ENCODE measurements at places on chromosomes 2 and 18.
A peak's percentile ranks its signal among the peaks of the same experiment; 100 is the strongest.

DNA sequence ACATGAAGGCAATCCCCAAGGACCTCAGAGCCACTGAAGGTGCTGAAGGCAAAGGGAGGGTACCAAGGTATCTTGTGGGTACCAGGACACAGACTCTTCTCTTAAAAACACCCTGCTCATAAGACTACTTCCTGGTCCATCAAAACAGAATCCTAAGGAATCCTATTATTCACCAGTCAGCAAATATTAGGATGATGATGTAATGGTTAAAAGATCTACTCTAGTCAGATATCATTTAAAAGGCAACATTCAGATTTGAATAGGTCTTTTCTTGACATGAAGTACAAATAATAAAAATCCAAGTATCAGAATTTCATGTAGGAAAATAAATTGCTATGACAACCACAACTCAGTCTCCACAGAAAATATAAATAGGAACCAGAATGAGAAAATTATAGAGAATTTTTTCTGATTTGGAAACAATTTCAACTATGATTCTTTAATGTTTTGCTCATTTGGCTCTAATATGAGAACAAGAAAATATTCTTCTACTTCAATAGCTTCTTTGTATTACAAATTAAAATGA, 77.8 kb upstream of the ZNF397 start:
- DNase-seq, result no peak

DNA sequence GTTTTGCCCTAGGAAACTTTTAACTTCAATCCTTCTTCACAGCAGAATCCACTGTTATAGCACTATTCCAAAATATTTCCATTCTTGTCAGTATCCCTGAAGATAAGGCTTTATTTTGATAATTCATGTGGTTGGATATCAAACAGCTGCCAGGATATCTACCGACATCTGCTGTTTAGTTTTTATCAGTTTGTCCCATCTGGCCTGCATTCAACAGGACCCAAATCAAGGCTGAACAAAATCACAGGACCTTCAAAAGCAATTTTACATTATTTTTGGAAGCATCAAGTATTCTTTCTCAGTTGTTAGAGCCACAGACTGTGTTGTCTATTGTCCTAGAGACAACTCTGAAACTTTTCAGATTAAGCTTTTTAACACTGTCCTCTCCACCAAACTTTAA, 429.0 kb upstream of the PIK3C3 start:
- no peak for DNase-seq

GRCh38 chr18:58803978-58804377, 60.7 kb upstream of the ZNF532 start:
- no peak for DNase-seq

DNA sequence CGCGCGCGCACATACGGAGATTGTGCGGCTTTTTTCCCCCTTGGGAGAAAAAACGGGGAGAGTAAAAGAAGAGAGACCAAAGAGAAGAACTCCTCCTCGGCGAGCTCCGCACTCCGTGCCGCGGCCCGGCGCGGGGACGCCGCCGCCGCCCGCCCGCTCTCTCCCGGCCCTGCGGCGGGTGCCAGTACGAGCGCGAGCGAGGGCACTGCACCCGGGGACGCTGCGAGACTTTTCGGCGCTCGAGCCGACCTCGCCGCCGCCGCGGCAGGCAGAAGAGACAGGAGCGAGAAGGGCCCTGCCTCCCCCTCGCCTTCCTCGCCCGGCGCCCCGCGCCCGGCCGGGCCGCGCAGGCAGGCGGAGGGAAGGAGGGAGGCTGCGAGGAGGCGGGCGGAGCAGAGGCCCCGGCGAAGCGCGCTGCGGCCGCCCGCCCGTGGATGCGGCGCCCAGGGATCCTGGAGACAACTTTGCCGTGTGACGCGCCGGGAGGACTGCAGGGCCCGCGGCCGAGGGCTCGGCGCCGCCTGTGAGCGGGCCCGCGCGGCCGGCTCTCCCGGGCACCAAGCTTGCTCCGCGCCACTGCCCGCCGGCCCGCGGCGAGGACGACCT, 857 bp upstream of the INHBB start:
- DNase-seq, result no peak

GRCh38 chr2:135169900-135170753, 118.0 kb downstream of the RAB3GAP1 start:
- DNase-seq, result no peak

DNA sequence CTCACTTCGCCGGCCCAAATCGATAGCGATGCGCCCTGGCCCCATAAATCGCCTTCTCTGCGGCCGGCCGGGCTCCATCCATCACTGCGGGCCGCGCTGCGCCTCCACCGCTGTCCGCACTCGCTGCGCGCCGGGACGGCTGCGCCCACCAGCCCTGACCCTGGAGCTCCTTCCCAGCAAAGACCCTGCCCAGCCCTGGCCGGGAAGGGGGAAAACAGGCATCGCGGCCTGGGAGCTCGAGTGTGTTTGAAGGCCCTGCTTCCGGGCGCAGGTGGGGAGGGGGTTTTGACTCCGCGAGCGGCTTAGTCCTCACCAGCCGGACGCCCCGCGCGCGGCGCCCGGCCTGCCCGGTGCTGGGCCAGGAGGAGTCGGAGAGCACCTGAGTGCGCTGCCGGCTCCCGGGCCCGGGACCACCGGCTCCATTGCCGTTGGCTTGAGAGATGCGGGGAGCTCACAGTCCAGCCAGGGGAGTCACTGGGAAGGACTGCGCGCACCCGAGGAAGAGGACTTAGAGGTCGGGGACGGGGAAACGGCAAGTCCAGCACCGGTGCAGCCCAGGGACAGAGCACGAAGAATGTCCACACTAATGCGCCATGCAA, 1.1 kb downstream of the PAX8 start:
- no peak for DNase-seq

DNA sequence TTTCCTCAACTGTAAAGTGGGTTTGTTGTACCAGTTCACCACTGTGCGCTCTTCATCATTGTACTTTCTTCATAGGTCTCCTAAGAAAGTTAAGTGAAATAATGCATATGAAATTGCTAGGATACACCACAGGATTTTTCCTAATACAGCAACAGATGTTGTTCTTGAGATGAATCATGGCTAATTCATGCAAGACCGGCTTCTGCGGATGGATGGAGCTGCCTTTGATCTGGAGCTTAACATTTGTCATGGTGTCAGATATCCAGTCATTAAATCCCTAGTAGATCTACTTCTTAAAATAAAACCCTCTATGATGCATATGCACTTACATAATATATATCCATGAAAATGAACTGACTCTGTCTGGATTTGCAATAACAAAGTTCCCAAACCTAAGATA, 114.1 kb downstream of the COL6A3 start:
- DNase-seq, result no peak

DNA sequence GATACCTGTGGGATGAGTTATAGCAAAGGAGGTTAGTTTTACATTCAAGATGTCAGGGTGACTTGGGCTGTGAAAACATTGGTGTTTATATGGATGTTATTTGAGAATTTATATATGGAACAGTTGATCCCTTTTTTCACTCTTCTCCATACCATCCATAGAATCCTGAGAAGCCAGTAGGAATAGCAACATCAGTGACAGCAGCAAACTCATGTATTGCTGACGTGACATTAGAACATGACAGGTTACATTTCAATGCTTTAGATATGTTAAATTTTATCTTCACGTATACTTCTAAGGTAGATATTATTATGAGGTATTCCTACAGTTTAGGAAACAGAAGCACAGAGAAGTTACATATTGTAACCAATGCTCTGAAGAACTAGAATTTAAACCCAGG, 745.2 kb upstream of the GCFC2 start:
- no peak for DNase-seq

DNA sequence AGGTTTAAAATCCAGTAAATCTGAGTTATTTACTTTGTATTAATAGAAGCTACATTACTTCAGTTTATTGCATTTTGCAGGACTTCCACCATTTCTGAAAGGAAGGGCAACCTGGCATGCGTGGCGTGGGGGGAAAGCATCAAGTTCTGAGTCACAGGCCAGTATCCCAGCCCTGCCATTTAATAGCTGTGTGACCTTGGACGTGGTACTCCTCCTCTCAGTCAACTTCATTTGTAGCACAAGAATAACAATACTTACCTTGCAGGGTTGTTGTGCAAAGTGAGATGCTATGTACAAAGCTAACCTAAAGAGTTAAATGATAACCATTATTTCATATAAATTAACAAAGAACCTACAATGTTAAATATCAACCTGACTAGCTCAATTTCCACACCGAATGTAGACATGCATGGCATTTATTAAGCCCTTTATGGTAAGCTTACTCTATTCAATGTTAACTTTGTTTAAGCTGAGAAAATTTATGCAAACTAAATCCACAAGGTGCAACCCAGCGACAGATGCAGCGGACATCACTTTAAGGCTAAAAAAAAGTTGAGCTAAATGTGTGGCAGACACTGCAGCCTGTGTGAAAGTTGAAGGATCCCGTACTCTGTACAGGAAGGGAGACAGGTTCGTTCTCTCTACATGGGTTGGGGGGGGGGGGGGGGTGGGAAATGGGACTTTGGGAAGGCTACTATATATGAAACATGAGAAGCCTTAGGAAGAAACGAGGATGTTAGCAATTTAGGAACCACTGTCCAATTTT, 17.2 kb upstream of the STPG4 start:
- no peak for DNase-seq

DNA sequence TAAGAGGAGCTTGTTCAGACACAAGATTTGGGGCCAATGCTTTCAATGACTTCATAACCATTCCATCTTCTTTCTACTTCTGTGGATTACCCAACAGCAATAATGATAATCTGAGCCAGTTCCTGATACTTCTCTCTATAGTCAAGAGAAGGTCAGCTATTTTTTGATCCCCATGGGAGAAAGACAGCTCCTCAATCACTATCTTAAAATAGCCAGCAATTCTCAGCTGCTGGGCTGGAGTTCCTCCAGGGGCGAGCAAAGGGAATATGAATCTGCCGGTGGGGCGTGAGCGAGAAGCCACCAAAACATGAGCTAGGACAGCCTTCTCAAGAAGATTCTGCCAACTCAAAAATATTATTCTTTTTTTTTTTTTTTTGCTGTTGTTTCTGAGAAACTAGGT, at the start of gene TMEM182:
TMEM182 (plus strand) TSS at position 269 of the 400 bp plus-strand sequence. CDS start 187 bp downstream, outside the sequence.
- DNase-seq, result no peak

DNA sequence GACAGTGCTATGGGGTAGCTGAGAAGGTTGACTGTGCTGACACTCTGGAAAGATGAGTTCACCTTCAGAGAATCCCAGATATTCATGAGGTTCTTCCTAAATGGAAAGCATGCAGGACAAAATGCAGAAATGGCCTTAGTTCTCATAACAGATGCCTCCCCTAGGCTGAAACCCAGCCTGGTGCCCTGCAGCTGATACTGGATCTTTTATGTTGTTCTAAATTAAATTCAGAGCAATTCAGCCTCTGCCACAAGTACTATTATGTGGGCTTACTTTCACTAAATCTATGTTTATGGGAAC, 172.0 kb upstream of the SERPINE2 start:
- no peak for DNase-seq

GRCh38 chr2:234111523-234111922, 61.0 kb downstream of the SPP2 start:
- DNase-seq, result no peak

- DNase-seq, result no peak
These were observed 285.2 kb downstream of the MYCN start for GRCh38 chr2:16225545-16225944.

- DNase-seq, result peak; percentile 18
These were observed 10.0 kb upstream of the GBX2 start for GRCh38 chr2:236177967-236178889.

- DNase-seq, result no peak
These were observed 86.9 kb downstream of the EIF2AK3 start for GRCh38 chr2:88540346-88540745.

DNA sequence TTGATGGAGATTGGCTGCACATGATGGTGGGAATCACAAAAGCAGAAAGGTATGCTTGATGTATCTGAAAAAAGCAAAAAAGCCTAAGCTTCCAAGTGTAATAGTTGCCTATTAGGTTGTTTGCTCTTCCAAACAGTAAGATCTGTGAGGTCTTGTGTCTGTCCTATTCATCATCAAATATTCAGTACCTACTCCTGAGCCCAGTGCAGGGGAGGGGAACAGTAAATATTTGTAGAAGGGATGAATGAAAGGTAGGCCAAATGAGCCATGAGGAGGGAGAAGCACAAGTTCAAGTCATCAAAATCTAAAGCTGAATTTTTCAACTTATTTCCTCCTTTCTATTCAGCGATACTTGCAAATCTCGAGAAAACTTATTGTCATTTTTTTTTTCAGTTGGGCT, 153.2 kb upstream of the ETAA1 start:
- no peak for DNase-seq

DNA sequence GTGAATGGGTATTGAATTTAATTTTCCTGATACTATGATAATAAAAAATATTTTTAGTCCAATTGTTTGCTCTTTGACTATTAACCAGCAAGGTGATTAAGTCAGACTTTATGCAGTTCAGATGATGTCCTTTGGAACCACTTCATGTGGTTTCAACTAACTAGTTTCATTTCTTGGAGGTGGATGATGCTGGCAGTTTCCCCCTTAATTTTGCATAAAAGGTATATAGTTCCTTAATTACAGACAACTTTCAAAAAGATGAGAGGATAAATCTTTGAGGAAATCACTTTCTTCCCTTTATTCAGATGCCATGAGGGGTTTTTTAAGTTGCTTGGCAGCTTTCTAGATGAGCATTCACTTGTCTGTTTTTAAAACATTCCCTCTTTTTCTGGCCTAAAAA, 223.1 kb downstream of the PHLPP1 start:
- no peak for DNase-seq

DNA sequence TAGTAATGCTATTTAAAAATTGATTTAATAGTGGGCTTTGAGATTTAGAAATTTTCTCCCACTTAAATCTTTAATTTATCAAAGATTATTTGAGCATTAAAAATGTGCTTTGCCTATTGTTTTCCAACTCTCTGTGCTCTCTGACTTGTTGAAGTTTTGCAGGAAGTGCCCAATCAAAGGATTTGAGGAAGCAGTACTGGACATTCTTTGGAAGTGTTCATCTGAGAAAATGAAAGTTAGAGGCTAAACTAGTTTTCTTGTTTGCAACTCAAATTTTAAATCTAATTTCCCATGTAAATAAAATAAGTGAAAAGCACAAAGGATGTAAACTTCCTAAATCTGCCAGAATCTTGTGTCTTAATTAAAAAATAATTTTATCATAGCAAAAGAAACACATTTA, 89.1 kb downstream of the CAMKMT start:
- DNase-seq, result no peak

Measured in stimulated activated CD4-positive, alpha-beta T cell treated with anti-CD3 and anti-CD28 coated beads, Interleukin-1b, Interleukin-23, amount 100 ng/mL, for 1 hour (primary cell).